ENCODE measurements at places on chromosomes 12 and 14.

- no peak for DNase-seq
Measured at GRCh38 chr12:81798294-81798693, 39.1 kb upstream of the PPFIA2 start.

GRCh38 chr12:131896080-131896810 lies 1.8 kb downstream of the ULK1 start:
- peak; percentile 90 for DNase-seq

- DNase-seq, result no peak
Measured at GRCh38 chr12:113170926-113171325, 14.4 kb downstream of the DDX54 start.

- no peak for DNase-seq
Measured at GRCh38 chr12:57370696-57371095, 60.1 kb downstream of the R3HDM2 start.

DNA sequence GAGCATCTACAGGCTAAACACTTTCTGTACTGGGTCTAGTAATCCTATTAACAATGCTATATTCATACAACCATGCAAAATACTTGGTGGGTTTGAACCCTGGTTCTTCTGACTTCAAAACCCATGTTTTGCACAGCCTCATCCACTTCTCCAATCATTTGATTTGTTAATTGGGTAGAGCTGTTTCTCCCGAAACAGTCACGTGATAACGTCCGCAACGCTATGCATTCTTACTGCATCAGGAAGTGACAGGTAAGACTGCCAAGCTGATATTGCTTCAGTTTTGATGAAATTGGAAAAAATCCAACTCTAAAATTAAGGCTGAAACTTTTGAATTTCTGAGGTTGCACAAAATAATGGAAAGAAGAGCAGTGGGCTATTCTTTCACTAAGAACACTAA lies 30.4 kb upstream of the RNU6-7 start:
- DNase-seq, result no peak

DNA sequence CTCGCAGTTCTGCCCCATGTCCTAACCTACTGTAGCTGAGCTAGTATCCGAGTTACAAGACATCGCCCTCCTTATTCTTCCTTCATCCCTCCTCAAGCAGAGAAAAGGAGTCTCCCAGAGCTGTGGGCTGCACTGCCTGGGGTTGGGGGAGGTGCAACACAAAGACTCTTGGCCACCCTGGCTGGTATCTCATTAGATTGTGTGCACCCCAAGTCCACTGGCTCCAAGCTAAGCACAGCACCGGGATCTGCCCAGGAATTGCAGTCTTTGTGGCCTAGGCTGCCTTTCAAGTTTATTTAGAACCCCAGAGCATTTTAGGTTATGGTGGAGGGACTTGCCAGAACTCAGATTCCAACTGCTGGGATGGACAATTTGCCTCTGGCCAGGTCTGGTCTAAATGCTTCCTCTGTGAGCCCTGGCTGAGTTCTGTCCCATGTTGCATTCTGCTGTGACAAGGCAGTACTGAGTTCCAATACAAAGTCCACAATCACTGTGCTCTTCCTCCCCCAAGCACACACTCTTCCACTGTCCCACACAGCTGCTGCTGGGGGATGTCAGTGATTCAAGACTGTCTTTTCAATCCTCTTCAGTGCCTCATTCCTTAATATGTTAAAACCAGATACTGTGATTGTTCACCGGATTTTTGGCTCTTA lies 169.6 kb upstream of the CLEC14A start:
- DNase-seq, result no peak

DNA sequence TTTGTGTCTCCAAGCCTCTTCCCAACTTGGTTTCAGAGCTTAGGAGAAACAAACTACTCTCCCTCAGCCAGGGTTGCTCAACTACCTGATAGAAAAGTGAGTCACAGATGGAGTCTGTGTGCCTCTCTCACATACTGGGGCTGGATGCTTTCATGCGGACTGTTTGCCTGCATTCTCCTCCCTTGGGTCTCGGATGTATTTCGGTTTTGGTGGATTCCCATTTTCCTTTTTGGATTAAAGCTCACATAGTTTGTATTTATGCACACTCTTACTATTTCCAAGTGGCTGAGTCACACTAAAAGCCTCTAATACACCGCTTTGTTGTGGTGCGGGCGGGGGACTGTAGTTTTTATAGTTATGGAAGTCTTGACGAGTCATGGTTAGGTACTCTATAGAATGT lies 505.4 kb downstream of the LRFN5 start:
- DNase-seq, result no peak

- DNase-seq, result no peak
Measured at GRCh38 chr12:113926788-113927187, 39.3 kb downstream of the RBM19 start.

GRCh38 chr12:121653999-121654398 lies 15.5 kb downstream of the MORN3 start:
- no peak for DNase-seq

GRCh38 chr14:55588259-55588699 lies 8.3 kb downstream of the KTN1 start:
- DNase-seq, result no peak

GRCh38 chr14:79407572-79407971 lies 803.7 kb downstream of the DIO2 start:
- no peak for DNase-seq

GRCh38 chr12:45933504-45933903 lies 56.9 kb downstream of the SCAF11 start:
- peak; percentile 9 for DNase-seq

DNA sequence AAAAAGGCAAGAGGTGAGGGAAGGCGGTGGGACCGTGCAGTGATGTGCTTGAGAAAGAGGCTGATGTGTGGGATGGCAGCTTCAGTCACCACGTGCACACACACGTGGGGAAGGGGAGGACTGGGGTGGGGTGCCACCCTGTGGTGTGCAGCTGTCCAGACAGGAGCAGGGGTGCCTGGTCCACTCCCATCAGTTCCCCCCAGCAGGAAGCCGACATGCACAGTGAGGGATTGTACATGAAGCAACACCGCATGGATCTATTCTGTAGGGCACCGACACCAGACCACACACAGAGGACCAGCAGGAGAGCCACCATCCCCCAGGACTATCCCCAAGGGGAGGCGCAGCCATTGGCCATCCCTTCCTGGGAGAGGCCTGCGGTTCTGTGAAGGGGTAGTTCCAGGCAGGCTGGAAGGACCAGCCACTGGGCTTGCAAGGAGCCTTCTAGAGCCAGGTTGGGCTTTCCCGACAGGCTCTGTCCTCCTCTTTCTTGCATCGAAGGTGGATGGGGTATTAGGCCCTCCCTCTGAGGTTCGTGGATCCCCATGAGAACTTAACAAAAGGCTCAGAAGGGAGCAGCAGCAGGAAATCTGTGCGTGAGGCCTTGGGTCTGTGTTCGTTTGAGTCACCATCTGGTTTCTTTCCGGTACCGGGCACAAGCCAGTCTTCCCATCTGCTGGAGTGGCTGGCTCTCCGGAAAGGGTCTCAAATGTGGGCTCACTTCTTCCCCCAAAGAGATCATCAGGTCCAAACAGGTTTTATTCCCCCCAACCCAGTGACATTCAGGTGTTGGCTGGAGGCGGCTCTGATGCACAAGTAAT lies 59.8 kb downstream of the PLEKHG3 start:
- DNase-seq, result peak; percentile 82

DNA sequence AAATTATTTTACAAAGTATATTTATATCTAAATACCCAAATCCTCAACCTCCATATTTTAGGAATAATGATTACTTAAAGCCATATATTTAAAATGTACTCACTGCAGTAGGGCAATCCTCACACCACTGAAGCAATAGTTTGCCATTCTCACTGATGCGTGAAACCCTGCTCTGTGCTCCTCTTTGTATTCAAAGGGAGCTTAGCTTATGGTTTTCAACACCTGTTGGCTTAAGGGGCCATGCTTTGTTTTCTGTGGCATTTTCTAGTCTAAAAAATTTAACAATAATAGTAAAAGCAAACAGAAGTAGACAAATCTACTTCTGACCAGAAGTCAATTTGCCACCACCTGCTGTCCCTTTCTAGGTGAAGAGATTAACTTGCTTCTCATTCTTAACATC lies 294.6 kb downstream of the FLRT2 start:
- no peak for DNase-seq

DNA sequence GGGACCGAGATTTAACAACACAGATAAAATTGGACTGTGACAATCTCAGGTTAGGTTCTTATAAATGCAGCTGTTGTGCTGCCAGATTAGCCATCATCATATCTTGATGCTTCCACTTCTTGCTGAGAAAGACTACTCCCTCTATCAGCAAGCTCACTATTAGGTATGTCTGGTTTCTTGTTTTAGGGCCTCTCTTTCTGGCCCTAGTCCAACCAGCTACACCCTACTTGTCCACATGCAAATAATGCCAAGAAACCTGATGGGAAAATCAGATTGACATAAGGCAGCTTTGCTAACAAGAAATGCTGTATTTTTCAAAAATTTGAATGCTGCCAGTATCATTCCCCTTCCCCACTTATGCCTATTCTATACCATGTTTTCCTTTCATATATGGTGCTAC lies 296.0 kb downstream of the RMST start:
- no peak for DNase-seq

DNA sequence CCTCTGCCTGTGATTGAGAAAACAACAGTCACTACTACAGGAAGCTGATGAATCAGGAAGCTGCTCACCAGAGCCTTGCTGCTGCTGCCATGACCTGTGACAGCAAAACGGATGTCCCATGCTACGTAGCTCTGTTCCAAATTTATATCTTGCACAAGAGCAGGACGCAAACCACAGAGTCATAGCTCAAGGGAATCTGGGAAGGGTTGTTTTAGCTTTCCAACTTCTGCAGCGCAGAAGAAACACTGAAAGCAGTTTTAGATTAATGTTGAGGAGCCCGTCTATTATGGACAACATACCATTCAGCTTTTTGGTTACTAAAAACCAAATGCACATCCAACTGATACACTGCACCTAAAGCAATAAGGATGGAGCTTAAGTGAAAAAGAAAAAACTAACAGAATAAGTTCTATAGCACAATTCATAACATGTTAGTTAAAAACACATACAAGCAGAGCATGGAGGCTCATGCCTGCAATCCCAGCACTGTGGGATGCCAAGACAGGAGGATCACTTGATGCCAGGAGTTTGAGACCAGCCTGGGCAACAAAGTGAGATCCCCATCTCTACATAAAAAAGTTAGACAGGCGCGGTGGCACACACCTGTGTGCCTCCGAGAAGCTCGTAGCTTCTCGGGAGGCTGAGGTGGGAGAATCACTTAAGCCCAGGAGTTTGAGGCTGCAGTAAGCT lies 1.7 kb upstream of the ANKRD33 start:
- DNase-seq, result peak; percentile 99

DNA sequence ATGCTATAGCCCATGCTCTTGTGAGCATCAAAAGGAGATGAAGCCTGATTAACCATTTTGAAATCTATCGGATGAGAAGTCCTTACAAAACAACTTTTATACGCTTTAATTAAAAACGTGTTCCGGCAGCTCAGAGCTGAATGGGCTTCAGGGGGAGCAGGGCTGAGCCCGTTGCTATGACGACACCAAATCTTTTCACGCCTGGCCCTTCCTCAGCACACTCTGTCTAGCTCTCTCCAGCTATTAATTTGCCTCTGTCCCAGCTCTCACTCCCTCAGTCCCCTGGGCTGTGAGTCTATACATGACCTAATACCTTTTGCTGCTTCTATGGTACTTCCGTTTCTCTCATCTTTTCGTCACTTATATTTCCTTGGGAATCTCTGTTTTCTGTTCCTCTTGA lies 15.8 kb downstream of the FOXA1 start:
- no peak for DNase-seq

- peak; percentile 16 for DNase-seq
Measured at GRCh38 chr12:76216585-76217472, 131.4 kb downstream of the BBS10 start.

DNA sequence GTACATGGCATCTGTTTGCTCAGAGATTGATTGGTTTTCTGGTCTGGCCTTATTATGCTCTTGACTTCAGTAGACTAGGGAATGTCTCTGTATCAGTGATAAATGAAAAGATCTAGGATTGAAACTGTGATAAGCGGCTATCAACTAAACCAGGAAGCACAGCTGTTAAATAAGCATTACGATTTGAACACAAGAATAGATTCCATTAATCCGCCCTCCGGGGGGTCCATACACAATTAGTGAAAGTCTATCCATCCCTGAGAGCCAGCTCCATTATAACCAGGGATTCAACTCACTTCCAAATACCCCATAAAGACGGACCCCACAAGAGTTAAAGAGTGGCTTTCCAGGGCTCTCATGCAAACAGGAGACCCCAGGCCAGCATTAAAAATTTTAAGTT lies 279.0 kb downstream of the GRIN2B start:
- DNase-seq, result no peak

DNA sequence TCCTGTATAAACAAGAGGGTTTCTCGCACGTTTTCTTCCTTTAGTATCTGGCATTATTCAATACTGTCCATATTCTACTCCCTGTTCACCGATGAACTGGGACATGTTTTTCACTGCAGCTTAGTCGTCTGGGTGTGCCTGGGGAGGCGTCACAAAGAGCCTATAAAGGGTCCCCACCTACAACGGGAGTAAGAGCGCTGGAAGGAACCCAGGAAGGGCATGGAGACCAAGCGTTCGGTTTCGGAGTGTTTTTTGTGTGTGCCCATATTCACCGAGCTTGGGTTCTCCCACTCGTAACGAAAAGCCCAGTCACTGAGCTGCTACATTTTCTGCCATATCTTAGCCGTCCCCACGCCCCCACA lies 592 bp upstream of the USP15 start:
- no peak for DNase-seq

DNA sequence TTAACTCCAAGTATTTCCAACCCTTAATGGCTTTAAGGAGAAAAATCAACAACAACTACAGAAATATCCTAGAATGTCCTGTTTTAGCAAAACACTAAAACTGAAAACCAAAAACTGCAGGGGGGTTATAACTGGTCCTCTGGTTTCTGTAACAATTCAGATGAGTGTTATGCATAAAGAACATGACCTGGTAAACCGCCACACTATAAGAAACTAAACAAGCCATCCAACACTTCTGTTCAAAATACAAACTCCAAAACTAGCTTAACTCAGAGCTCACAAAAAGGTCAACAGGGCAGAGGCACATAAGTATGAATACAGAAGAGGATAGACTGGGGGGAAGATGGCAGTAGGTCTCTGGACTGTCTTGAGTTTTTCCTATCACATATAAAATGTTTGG lies 38.0 kb downstream of the HECTD4 start:
- no peak for DNase-seq

DNA sequence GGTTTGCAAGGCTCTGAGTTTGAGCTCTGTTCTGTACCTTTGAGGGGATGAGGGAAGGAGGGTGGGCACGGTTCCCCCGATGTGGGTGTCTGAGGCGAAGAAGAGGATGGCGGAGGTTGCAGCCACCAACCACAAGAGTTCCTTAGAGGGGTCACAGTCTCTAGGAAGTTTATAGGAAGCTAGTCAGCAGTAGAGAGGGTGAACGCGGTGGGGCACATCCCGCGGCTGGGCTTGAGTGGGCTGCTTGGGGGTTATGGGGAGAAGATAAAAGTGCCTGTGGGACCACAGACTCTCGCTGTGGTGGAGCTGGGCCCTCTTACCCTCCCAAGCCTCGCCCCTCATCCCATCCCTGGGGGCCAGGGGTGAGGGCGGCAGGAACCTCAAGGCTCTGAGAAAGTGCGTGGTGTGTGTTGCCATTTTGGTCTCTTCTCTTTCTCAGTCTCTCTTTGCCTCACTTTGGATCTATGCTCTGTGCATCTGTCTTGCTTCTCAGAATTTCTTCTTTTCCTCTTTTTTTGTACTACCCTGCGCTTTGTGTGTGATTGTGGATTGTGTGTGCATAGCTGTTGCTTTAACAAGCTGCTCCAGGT lies 2.7 kb downstream of the CD4 start:
- DNase-seq, result no peak

Measured in lung microvascular endothelial cell (primary cell).